ENCODE measurements at places on chromosomes 6 and 20. TPM values are rescaled to one million over a fixed set of nuclear protein-coding genes. Genes with fewer than 3 reads are reported as not detected.

C6orf132 gene
- 1.5 TPM for total RNA-seq

OR2B6 gene
- not detected for total RNA-seq

DNAJC5 gene
- 40.2 TPM for total RNA-seq

SLC17A1 gene
- total RNA-seq = not detected

COL19A1 gene
- 0.96 TPM for total RNA-seq

ZNF341 gene
- total RNA-seq = 2.8 TPM

OLIG3 gene
- not detected for total RNA-seq

RUNX2 gene
- 12.8 TPM for total RNA-seq

FOXS1 gene
- 1.7 TPM for total RNA-seq

AIF1 gene
- not detected for total RNA-seq

RHAG gene
- not detected for total RNA-seq

KIAA1755 gene
- 18.0 TPM for total RNA-seq

TMEM244 gene
- not detected for total RNA-seq

RSPH3 gene
- 5.0 TPM for total RNA-seq

COL9A3 gene
- total RNA-seq = 44.4 TPM

ULBP2 gene
- total RNA-seq = 0.24 TPM

RIN2 gene
- total RNA-seq = 25.9 TPM

HLA-DQB2 gene
- not detected for total RNA-seq

ARMH2 gene
- not detected for total RNA-seq

DYNLRB1 gene
- total RNA-seq = 161 TPM

TNNC2 gene
- total RNA-seq = not detected

C2 gene
- total RNA-seq = 4.8 TPM

OPRM1 gene
- total RNA-seq = not detected

RIPOR2 gene
- total RNA-seq = 1.8 TPM

CYP21A2 gene
- total RNA-seq = not detected

GSTA4 gene
- total RNA-seq = 45.8 TPM

TCF19 gene
- 21.2 TPM for total RNA-seq

PBOV1 gene
- total RNA-seq = not detected

ADA gene
- 5.7 TPM for total RNA-seq

RAB32 gene
- total RNA-seq = 134 TPM

MYO6 gene
- total RNA-seq = 10.7 TPM

RSPH4A gene
- total RNA-seq = 0.40 TPM

CCN5 gene
- 5.0 TPM for total RNA-seq

DPPA5 gene
- not detected for total RNA-seq

BEND3 gene
- total RNA-seq = 1.4 TPM

PRELID3B gene
- total RNA-seq = 29.8 TPM

CST5 gene
- 0.13 TPM for total RNA-seq

IL17F gene
- not detected for total RNA-seq

SLA2 gene
- not detected for total RNA-seq

KHDRBS2 gene
- not detected for total RNA-seq

HMGCLL1 gene
- 0.39 TPM for total RNA-seq

HTR1E gene
- total RNA-seq = not detected

KDM1B gene
- total RNA-seq = 6.5 TPM

UCKL1 gene
- total RNA-seq = 18.7 TPM

LPA gene
- total RNA-seq = not detected

FOXC1 gene
- 1.5 TPM for total RNA-seq

IL17A gene
- total RNA-seq = not detected

WFDC2 gene
- total RNA-seq = 0.26 TPM

UNC5CL gene
- total RNA-seq = 0.13 TPM

SAMD5 gene
- 0.65 TPM for total RNA-seq

ATP6V1G2 gene
- 5.9 TPM for total RNA-seq

ACTR5 gene
- 4.6 TPM for total RNA-seq

C4B gene
- total RNA-seq = 0.39 TPM

Measured in epithelial cell of alveolus of lung (primary cell).